Kasumi-1 (cell line): ENCODE measurements at places on chromosomes 3 and 15.

- DNase-seq: no peak
Measured at GRCh38 chr3:183768114-183768513, 57.3 kb downstream of the MAP6D1 start.

DNA sequence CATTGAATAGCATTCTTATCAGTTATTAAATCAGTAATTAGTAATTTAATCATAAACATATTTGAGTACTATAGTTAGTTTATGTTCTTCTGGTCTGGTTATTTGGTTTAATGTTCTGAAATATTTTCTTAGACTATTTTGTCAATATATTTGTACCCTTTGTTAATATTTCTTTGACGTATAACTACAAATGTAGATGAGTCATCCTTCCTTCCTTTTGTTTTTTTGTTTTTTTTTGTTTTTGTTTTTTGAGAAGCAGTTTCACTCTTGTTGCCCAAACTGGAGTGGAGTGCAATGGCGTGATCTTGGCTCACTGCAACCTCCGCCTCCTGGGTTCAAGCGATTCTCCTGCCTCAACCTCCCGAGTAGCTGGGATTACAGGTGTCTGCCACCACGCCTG, 17.4 kb upstream of the EIF3J start:
- no peak for DNase-seq

- DNase-seq: no peak
Measured at GRCh38 chr3:156264771-156265170, 144.4 kb downstream of the KCNAB1 start.

- DNase-seq: peak; percentile 1
Measured at GRCh38 chr15:84023636-84024035, 211.9 kb upstream of the GOLGA6L4 start.

GRCh38 chr3:52704611-52705437, 767 bp downstream of the GLT8D1 start:
- DNase-seq: peak; percentile 47

GRCh38 chr15:59317211-59317610, 55.5 kb downstream of the MYO1E start:
- DNase-seq: no peak

- DNase-seq: no peak
Measured at GRCh38 chr3:51942603-51943450, 664 bp downstream of the PARP3 start.

DNA sequence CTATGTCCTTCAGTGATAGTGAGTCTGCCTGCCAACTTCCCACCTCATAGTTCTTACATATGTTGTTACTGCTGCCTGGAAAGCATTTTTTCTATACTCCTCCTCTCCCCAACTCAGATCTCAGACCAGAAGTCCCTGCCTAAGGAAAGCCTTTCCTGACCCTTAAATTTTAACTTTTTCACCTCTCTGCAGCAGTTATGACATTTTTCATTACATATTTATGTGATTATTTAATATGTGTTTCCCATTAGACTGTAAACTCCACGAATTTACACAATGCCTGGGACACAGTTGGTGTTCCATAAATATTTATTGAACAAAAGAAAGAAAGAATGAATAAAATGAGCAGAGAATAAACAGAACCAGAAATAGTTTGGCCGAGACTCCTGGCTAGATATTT, 125.5 kb downstream of the MITF start:
- no peak for DNase-seq

DNA sequence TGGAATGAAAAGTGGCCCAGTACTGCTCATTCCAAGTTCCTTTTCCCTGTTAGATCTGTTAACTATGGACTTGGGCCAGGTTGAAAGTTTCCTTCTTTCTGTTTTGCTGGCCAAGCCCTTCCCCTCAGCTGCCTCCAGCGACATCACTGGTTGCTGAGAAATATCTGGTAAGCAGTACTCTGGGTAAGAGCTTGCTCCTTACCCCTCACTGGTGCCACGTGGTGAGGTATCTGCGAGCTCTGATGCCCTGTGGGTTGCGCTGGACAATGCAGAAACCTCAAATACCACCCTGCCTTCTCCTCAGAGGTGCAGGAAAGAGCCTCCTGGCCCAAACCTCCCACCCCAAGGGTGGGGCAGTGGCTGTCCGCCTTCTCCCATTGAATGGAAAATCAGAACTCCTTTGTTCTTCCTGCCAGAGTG, 42.9 kb upstream of the APH1B start:
- DNase-seq: no peak

DNA sequence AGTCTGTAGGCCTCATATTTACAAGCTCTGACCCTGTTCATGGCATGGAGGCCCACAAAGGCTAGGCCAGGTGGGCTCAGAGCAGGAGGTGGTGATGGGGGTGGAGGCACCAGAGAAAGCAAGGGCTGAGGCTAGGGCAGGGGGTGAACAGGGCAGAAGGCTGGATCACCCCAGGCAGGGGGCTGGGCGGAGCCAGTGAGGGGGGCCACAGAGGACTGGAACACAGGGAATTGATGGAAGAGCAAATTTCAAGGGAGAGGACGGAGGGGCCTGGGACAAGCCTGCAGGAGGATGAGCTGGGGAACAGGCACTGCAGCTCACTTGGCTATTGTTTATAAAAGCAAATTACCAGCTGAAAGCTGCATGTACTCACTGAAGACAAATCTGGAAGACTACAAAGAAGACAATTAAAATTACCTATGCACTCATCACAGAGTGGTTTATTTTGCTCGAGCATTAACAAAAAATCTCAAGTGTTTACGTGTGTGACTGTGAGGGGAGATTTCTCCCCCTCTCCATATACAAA, 11.0 kb downstream of the TNFAIP8L3 start:
- no peak for DNase-seq

GRCh38 chr15:66773129-66773873, 71.3 kb downstream of the SMAD6 start:
- no peak for DNase-seq

DNA sequence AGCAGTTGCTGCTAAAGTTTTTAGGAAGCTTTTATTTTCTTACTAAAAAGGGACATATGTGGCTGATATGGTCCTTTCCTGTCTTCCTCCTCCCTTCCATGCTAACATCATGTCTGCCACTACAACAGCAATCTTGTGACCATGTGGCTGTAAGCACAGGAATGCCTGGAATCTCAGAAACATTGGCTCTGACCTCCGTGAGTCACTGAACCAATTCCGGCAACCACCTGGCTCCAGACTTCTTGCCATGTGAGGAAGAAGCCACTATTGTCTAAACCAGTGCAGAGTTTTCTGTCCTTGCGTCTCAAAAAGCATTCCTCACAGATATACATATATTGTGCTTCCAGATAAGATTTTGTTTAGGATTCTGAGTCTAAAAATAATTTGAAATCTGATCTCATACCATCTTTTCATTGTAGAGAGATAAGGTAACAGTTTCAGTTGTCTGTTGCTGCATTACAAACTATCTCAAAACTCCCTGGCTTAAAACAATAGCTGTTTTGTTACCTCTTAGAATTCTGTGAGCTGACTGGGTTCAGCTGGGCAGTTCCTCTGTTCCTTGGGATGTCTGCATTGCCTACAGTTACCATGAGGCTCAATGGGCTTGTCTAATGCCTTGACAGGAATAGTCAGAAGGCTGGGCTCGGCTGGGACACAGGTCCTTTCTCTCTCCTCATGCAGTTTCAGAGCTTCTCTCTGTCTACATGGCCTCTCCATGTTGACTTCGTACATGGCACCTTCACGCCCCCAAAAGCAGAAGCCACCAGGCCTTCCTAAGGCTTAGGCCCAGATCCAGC, 77.3 kb upstream of the MAGI1 start:
- DNase-seq: no peak

- no peak for DNase-seq
Measured at GRCh38 chr3:21860657-21861056, 109.6 kb upstream of the ZNF385D start.

GRCh38 chr15:98743177-98743576, 94.8 kb downstream of the IGF1R start:
- DNase-seq: no peak

DNA sequence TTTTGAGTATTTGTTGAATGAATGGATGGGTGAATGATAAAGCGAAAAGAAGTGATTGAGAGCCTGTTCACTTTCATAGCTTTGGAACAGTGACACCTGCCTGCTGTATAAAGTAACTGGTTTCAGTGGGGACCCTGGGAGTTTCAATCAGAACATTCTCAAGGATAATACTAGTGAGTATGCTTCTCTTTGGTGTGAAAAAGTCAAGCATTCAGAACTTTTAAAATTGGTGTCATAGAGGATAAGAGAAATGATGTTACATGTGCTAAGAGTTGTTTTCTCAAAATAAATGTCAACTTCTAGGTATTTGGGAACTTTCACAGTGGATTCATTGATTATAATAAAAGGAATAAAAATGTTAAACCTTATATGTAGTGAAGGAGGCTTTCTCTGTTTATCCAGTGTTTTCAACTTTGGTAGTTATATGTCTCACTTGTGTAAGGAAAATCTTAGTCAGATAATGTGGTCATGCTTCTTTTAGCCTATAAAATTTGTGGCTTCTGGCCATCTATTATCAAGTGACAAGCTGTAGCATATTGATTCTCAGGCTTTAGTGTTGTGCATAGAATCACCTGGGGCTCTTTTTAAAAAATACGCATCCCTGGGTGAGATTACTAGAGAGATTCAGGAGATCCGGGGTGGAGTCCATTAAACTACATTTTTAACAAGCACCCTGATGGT, 11.9 kb downstream of the LRCH3 start:
- DNase-seq: no peak

- no peak for DNase-seq
Measured at GRCh38 chr3:125003369-125003853, 52.4 kb downstream of the HEG1 start.

DNA sequence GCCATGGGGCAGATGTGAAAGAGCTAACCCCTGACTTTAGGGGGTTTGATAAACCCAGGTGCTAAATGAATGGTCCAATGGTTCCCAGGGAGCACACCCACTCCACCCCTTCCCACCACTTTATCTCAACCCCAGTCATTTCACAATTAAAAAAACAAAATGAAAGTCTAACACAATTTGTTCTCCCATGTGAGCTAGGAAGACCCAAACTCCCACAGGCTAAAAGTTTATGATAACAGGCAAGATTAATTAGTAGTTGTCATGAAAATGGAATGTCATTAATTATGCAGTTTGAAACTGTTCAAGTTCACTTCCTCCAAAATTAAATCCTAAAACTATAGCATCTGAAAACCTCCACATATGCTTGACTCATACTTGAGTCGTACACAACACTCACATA, 63.3 kb upstream of the TPM1 start:
- DNase-seq: no peak

GRCh38 chr3:4716266-4716665, 223.1 kb downstream of the ITPR1 start:
- DNase-seq: no peak

- no peak for DNase-seq
Measured at GRCh38 chr3:66001626-66002025, 37.1 kb downstream of the MAGI1 start.

DNA sequence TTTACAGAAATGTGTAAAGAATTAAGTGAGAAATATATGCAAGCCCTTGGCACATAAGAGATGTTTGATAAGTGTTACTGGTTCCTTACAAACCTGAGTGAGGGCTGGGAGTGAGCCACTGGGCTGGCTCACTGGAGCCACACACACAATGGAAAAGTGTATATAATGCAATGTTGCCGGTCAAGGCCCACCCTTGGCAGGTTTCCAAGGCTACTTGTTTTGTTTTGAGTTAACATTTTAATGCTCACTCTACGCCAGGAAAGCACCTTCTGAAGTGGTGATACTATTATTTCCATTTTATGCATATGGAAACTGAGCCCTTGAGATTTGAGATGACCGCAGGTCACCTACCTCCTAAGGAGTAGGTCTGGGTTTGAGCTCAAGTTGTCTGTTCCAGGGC, 71.8 kb upstream of the FHIT start:
- no peak for DNase-seq

GRCh38 chr3:64612082-64612860, 75.5 kb downstream of the ADAMTS9 start:
- DNase-seq: no peak

DNA sequence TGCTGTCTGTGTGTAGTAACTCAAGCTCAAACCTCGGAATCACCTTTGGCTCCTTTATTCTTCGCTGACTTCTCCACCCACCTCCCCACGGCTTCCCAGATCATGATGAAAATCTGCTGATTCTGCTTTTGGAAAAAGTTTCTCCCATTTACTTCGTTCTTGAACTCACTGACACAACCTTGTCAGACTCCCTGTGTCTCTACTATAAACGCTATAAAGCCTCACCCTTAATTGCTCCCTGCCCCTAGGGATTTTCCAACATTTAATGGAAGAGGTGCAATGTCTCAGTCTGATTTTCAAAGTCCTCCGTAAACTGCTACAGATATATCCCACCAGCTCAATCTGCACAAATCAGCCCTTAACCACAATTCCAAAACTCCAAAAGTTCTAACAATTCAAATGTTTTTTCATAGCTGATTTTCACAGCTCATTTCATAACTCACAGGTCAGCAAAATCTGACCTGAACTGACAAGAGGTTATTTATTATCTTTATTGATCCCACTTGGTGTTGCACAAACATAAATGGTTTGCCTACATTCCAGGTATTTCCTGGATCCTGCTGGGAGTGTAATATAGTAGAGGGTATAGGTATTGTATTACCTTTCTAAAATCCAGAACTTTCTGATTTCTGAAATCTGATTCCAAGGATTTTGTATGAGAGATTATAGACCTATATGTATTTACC, 129.4 kb downstream of the PLD1 start:
- DNase-seq: no peak

- DNase-seq: no peak
Measured at GRCh38 chr3:8320711-8321458, 180.7 kb upstream of the LMCD1 start.

- DNase-seq: no peak
Measured at GRCh38 chr15:67968564-67968963, 85.6 kb upstream of the PIAS1 start.

DNA sequence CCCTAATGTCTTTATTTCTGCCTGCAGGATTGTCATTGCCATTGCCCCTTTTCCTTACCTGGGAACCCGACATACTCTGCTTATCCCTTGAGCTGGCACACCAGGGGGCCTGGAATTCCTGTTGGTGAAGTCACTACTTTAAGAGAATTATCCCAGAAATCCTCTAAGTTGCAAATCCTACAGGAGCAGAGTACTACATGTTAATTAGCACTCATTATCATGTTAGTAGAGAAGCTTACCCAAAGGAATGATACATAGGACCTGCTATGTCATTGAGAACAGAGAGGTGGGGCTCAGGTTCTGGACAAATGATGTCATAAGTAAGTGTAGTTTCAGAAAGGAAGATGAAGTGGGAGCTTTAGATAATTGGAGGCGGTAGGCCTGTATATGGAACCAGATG, 27.4 kb downstream of the SCG5 start:
- DNase-seq: no peak

DNA sequence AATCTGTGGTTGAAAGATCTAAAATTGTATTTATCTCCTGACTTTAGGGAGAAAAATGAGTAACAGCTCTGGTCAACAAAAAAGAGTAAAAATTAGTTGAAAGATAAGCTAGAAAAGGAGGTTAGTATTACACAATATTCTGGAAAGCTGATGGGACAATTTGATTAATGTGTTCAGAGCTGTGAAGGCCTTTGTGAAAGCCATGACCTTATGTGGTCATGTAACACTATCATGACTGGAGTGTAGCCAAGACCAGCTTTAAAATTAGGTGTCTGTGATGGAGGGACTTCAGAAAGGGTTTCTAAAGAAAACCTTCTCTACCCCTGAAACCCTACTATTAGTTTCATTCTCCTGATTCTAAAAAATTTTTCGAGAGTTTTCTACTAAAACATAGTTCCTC, 127.2 kb downstream of the NFKBIZ start:
- no peak for DNase-seq
